ENCODE measurements at places on chromosomes 7 and 10. TPM values are rescaled to one million over a fixed set of nuclear protein-coding genes. Genes with fewer than 3 reads are reported as not detected.
A peak's percentile ranks its signal among the peaks of the same experiment; 100 is the strongest.

AEBP1 gene
- 0.44 TPM for total RNA-seq

- DNase-seq: peak; percentile 25
These were observed 67.6 kb downstream of the PAX2 start for GRCh38 chr10:100812978-100813377.

PROSER2 gene
- 2.1 TPM for total RNA-seq

HOXA3 gene
- 0.86 TPM for total RNA-seq

CYP3A7 gene
- not detected for total RNA-seq

- no peak for DNase-seq
These were observed 12.7 kb downstream of the TSPAN14 start for GRCh38 chr10:80466724-80467326.

ARPC1A gene
- total RNA-seq: 252 TPM
